T-helper 1 cell treated with Interleukin-12 subunit alpha and Interleukin-12 subunit beta and Interleukin-4 antibody, amounts not matched to agents 30 ng/mL and 1 ng/mL, for 36 hours (primary cell): ENCODE measurements at places on chromosomes 2 and 18. TPM values are rescaled to one million over a fixed set of nuclear protein-coding genes. Genes with fewer than 3 reads are reported as not detected.

CYP1B1 gene
- 13.2 and 15.6 TPM in 2 replicates for total RNA-seq

SPR gene
- 0.98 and 1.6 TPM in 2 replicates for total RNA-seq

FAM228B gene
- total RNA-seq: 7.8 and 10.1 TPM in 2 replicates

FAM237A gene
- total RNA-seq: not detected in 2 replicates

NAT8 gene
- not detected in 2 replicates for total RNA-seq

STARD6 gene
- 0.27 TPM in 1 of 2 replicates, not detected in the other for total RNA-seq

ELAC1 gene
- total RNA-seq: 6.1 and 7.1 TPM in 2 replicates

RNU2-63P gene
- 16.7 and 22.4 TPM in 2 replicates for total RNA-seq

SCN2A gene
- total RNA-seq: not detected in 2 replicates

ZNF385B gene
- total RNA-seq: not detected in 2 replicates

ITPRIPL1 gene
- total RNA-seq: 40.4 and 40.8 TPM in 2 replicates

AFTPH gene
- total RNA-seq: 39.0 and 41.5 TPM in 2 replicates

FBXO11 gene
- 51.8 and 57.7 TPM in 2 replicates for total RNA-seq

APLF gene
- total RNA-seq: 3.3 and 3.5 TPM in 2 replicates

FNDC4 gene
- total RNA-seq: not detected in 2 replicates

SERPINB13 gene
- not detected in 2 replicates for total RNA-seq

TMEM169 gene
- total RNA-seq: 2.1 and 3.8 TPM in 2 replicates

SLC16A14 gene
- 0.22 and 0.25 TPM in 2 replicates for total RNA-seq

RTN4 gene
- total RNA-seq: 71.3 and 81.2 TPM in 2 replicates

CYRIA gene
- 1.0 and 1.8 TPM in 2 replicates for total RNA-seq

CROCC2 gene
- total RNA-seq: not detected in 2 replicates

UPP2 gene
- total RNA-seq: 0.07 TPM in 1 of 2 replicates, not detected in the other
